ENCODE measurements at places on chromosomes 4 and X.

DNA sequence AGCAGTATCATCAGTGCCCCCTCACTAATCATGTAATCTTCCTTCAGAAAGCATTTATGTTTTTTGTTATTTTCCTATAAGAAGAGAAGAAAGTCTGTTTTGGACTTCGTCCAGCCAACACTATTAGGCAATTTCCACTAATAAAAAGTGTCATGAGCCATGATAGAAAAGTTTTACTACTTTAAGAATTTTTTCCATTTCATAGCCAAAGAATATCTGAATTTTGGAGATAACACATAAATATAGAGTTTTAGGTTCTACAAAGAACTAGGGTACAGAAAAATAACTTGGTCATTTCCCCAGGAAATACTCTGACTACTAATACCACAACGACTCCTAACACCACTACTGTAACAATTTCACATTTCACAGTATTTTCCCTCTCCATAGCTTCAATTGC lies 41.8 kb upstream of the VEGFC start:
- no peak for DNase-seq

DNA sequence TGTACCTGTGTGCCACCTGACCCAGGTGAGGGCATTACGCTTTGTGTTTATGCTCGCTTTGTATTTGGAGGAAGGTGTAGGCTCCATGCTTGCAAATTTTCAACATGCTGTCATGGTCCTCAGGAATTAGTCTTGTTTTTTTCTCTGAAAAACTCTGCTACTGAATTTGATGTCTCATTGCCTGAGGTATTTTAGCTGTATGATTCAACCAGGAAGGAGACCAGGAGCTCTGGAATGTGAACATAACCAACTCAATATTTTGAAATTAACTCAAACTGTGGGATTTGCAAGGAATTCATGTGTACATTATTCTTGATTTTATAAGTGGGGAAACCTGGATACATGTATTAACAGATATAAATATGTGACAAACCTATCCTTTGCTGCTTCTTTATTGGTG lies 134.1 kb downstream of the SLC4A4 start:
- no peak for DNase-seq

- no peak for DNase-seq
Observed at GRCh38 chr4:33725861-33726260, 2518.5 kb downstream of the ARAP2 start.

DNA sequence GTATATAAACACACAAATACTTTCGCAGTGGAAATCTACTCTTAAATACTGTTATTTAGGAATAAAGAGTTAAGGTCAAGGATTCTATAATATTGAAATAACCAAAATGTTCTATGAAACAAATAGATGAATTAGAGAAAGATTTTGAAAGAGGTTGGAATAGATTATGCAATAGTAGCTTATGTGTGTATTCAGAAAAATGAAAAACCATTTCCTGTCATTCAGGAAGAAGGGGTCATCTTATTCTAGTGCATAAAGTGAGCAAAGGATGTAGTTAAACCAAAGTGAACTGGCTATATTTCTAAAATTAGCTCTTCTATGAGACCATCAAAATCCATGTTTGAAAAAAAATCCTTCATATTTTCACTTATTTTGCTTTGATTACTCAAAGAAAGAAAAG lies 30.0 kb upstream of the MYOZ2 start:
- DNase-seq: no peak

DNA sequence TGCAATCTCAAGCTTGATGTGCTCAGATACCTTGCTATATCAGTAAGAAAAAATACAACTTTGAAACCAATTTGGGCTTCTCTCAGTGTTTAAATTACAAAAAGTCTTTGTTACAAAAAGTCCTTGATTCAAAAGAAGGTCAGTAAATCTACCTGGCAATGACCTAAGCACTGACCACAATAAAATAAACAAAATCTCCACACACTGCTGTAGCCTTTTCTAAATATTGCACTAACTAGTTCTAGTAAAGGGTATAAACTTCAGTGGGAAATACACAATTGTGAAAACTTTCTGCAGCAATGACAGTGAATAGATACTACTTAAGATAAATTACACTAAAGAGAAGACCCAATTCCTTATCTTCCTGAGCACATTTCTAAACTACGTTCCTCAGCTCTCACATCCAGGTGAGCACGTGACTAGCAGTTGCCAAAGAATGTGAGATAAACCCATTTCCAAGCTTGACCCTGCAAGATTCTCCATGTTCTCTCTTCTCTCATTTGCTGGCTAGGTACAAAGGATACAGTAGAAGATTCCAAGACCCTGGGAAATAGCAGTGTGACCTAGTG lies 81.4 kb upstream of the GPR34 start:
- no peak for DNase-seq

- DNase-seq: no peak
Observed at GRCh38 chr4:157079441-157079840, 3.5 kb downstream of the GLRB start.

GRCh38 chr4:24650849-24651640 lies 66.7 kb upstream of the DHX15 start:
- no peak for DNase-seq

- DNase-seq: no peak
Observed at GRCh38 chrX:7389576-7389975, 241.6 kb upstream of the PUDP start.

DNA sequence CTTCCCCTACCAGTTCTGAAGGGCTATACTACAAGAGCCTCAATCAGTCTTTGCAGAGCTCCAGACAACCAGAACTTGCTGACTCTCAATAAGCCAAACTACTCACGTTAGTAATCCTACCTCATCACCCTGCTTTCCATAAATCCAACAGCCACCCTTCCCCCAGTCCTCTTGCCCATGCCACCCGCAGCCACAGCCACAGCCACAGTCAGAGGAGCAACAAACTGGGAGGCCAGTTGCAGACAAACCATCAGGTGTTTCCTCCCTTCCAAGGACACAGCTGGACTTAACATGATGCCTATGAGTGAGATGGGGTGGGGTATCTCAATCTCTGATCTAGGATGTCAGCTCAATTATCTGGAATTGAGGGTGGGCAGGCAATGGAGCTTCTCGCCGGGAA lies 1.0 kb downstream of the GABRA3 start:
- DNase-seq: no peak

GRCh38 chr4:117434424-117434823 lies 349.0 kb upstream of the TRAM1L1 start:
- DNase-seq: no peak

DNA sequence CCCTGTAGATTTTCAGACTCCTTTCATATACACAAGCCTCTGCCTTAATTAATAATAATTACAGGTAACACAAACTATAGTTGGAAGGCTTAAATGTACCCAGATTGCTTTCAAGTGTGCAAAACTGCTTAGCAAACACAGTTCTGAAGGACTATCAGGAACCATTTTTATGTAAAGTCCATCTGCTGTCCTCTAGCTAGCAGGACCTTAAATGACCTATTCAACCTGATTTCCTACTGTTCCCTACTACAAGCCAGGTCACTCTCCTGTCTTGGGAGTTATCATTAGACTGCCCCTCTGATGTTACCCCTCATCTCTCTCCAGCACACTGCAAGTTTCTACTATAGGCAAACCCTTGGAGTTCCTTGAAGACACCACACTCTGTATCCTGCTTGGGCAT lies 157.3 kb downstream of the GBA3 start:
- DNase-seq: no peak

DNA sequence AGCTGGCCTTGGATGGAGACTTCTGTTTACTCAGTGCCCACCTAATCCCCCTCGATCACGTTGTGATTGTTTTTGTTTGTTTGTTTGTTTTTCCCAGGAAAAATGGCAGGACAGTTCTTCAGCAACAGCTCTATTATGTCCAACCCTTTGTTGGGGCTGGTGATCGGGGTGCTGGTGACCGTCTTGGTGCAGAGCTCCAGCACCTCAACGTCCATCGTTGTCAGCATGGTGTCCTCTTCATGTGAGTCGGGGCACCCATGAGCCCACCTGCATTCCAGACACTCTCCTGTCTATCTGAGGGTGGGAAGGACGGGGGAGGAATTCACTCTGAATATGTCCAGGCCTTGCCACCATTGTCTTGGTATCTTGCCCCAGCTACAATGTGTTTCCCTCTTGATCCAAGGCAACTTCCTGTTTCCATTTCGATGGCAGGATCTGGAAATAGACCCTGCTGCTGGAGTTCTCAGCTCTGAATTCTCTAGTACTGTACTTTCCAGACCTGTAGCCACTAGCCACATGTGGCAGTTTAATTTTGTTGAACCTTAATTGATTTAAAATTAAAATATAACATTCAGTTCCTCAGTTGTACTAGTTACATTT lies 10.5 kb downstream of the SLC34A2 start:
- DNase-seq: no peak

DNA sequence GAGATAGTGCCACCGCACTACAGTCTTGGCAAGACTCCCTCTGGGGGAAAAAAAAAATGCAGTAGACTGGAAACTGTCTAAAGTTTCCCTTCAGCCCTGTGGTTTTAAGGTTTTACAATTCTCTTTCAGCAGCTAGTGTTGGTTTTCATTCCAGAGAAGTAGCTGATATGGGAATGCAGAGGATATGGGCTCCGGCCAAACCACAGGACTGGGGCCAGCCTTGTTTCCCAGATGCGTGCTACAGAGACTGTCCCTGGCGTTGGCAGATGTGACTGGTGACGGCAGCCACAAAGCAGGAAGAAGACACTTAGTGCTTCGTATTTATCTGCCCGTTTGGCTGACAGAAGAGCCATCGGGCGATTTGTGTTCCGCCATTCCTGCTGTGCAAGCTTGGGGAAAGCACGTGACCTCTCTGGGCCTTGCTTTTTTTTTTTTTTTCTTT lies 43.2 kb downstream of the ZBTB49 start:
- no peak for DNase-seq

GRCh38 chr4:157128395-157128794 lies 52.4 kb downstream of the GLRB start:
- DNase-seq: no peak

GRCh38 chrX:69555481-69556041 lies 51.4 kb downstream of the NALF2 start:
- no peak for DNase-seq

DNA sequence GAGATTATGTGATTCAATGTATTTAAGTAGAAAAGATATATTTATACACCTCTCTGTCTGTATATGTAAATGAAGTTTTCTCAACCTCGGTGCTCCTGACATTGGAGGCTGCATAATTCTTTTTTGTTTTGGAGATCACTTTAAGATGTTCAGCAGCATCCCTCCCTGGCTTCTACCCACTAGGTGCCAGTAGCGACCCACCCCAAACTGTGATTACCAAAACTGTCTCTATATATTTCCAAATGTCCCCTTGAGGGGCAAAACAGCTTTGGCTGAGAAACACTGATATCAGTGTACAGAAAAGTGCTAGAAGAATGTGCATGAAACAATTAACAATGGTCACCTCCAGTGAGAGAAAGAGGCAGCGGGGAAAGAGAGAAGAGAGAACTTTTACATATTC lies 51.2 kb downstream of the DCX start:
- DNase-seq: no peak

DNA sequence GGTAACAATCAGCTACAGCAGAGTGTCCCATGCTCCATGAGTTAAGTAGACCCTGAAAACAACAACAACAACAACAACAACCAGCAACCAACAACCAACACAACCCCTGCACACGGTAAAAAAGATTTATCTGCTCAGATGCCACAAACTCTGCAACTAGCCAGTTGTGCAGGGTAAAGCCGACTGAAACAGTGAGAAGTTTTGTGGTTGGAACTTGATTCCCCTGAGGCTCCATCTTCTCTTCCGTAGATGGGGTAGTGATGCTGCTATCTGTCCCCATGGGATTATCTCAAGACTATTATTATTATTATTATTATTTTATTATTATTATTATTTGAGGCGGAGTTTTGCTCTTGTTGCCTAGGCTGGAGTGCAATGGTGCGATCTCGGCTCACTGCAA lies 50.6 kb upstream of the RAPGEF2 start:
- DNase-seq: no peak

All from thymus (tissue), 14 donors.